ENCODE measurements at places on chromosomes 16 and 17. TPM values are rescaled to one million over a fixed set of nuclear protein-coding genes. Genes with fewer than 3 reads are reported as not detected.
A peak's percentile ranks its signal among the peaks of the same experiment; 100 is the strongest.

The FOXC2 gene
- 1.1 TPM for total RNA-seq

The EVPL gene
- not detected for total RNA-seq

The ABCA8 gene
- 1.8 TPM for total RNA-seq

The CPHXL2 gene
- total RNA-seq = not detected

The MNT gene
- total RNA-seq = 1.9 TPM

The RAI1 gene
- total RNA-seq = 1.9 TPM

The GGT6 gene
- not detected for total RNA-seq

DNA sequence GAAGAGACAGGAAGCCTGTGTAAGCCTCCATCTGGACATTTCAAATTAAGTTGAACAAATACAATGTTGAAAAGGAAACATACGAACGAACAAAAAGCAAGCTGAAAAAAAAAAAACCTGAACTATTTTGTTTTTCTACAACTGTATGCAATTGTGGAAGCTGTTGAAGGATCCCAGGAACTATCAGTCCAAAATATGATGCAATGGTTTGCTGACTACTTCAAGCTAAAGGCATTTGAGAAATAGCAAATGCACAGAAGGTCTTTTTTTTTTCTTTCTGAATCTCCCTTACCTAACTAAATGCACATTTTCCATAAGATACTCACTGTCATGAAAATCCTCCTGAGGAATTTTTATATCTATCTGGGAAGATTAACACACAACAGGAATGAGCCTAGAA, 40.2 kb downstream of the MAF start:
- no peak for DNase-seq

DNA sequence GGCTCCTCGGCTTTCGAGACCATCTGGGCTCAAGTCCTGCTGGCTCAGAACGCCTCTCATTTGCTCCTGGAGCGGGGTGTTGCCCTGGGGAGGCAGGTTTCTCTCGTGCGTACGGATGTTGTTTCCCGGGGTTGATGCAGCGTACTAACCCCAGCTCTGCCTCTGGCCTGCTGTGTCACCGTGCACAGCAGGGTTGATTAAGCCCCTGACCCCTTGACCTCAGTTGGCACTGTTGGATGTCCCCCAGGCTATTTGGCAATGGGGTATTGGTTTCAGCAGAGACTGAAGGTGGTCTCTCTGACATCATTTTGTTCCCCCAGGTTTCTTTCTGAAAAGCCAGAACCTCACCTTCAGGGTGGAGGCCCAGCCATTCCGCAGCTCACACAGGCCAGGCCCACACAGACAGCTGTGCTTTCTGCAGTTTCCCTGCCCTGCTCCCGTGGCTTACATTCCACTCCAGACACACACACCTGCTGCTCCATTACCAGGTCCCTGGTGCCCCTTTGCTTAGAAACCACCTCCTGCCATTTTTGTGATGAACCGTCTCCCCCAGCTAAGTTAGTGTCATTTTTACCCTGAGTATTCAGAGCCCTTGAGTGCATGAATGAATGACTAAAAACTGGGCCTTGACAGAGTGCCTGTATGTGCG, 233.5 kb downstream of the CCDC182 start:
- no peak for DNase-seq

GRCh38 chr17:16470265-16470664, 21.7 kb downstream of the LRRC75A start:
- DNase-seq = no peak

DNA sequence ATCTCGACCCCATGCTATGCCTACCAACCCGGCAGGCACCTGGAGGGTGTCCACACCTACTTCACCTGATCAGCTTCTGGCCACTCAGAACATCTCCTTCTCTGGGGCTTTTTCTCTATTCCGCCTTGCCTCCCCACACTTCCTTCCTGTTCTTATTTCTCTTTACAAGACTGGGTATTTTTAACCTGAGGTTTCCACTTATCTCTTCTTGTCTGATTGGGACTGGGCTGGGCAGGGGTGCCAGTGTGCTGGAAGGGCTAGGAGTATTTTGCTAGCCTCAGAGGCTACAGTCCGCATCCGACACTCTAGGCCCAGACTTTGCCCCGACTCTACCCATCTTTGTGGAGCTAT, 26.2 kb upstream of the ZNF652 start:
- no peak for DNase-seq

GRCh38 chr17:39231591-39232551, 6.1 kb upstream of the STAC2 start:
- DNase-seq = peak; percentile 26

- no peak for DNase-seq
Measured at GRCh38 chr17:28227316-28228108, 91.5 kb upstream of the TMEM97 start.
